Tracheal epithelial cell (primary cell): ENCODE measurements at places on chromosomes 1 and 21. TPM values are rescaled to one million over a fixed set of nuclear protein-coding genes. Genes with fewer than 3 reads are reported as not detected.

The ATP1A4 gene
- total RNA-seq: not detected in 2 replicates

The HPDL gene
- total RNA-seq: 0.96 and 1.9 TPM in 2 replicates

The KISS1 gene
- 0.48 TPM in 1 of 2 replicates, not detected in the other for total RNA-seq

The MTX1 gene
- total RNA-seq: 52.2 and 86.3 TPM in 2 replicates
